Sigmoid colon (tissue), 7 donors: ENCODE measurements at places on chromosomes 1 and 21. TPM values are rescaled to one million over a fixed set of nuclear protein-coding genes. Genes with fewer than 3 reads are reported as not detected.

DNA sequence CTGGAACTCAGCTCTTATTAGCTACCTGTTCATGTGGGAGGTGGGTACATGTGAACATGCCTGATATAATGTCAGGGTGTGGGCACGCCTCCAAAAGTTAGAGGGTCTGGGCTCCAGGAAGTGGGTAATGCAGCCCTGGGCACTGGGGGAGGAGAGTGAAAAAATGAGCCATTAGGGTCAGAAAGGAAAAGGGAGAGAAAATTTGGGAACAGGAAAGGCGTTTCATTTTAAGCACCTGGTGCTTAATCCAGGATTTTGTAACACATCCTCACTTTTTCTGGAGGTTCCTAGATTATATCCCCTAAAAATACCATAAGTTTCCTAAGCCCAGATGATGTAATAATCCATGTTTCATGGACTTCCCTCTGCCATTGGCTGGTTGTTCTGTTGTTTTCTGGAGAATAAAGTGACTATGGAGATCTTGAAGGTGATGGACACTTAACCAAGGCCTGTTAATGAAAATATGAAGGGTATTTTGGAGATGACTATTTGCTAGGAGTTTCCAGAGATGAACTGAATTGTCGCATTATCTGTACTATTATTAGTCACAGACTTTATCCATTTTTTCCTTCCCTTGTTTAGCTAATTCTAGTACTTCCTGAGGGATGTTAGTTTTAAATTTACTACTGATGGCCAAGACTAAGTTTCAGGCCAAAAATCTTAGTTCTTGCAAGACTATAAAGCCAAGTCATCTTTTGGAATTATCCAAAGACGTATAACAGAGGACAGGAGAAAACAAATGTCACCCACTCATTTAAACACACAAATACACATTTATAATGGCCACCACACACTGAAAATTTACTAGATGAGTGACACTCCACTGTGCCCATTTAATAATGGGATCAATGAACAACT, 24.4 kb upstream of the TARBP1 start:
- no peaks in the 10 kb centered on the region for H3K27me3 ChIP-seq
- peaks cover 25% of the 10 kb centered on the region for H3K4me1 ChIP-seq
- no peak overlapping the region for H3K4me3 ChIP-seq
- no peaks in the 10 kb centered on the region for H3K36me3 ChIP-seq
- H3K27ac ChIP-seq: peak overlapping the region; percentile 72

DNA sequence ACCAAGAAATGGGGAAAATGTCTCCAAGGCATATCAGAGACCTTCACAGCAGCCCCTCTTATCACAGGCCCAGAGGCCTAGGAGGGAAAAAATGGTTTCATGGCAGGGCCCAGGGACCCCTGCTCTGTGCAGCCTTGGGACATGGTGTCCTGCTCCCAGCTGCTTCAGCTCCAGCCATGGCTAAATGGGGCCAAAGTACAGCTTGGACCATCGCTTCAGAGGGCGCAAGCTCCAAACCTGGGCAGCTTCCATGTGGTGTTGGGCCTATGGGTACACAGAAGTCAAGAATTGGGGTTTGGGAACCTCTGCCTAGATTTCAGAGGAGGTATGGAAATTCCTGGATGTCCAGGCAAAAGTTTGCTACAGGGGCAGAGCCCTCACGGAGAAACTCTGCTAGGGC, 282.4 kb upstream of the BEND5 start:
- H3K4me1 ChIP-seq: no peaks in the 10 kb centered on the region
- H3K4me3 ChIP-seq: no peak overlapping the region
- no peaks in the 10 kb centered on the region for H3K27me3 ChIP-seq
- H3K36me3 ChIP-seq: no peaks in the 10 kb centered on the region
- DNase-seq: no peak
- no peak overlapping the region for H3K27ac ChIP-seq

- H3K27me3 ChIP-seq: no peaks in the 10 kb centered on the region
- DNase-seq: no peak
- H3K4me3 ChIP-seq: no peak overlapping the region
- no peaks in the 10 kb centered on the region for H3K36me3 ChIP-seq
- H3K27ac ChIP-seq: no peak overlapping the region
- H3K4me1 ChIP-seq: no peaks in the 10 kb centered on the region
Observed at GRCh38 chr1:198042168-198042567, 114.6 kb upstream of the NEK7 start.

Gene MR1
- total RNA-seq: 11.5 TPM

DNA sequence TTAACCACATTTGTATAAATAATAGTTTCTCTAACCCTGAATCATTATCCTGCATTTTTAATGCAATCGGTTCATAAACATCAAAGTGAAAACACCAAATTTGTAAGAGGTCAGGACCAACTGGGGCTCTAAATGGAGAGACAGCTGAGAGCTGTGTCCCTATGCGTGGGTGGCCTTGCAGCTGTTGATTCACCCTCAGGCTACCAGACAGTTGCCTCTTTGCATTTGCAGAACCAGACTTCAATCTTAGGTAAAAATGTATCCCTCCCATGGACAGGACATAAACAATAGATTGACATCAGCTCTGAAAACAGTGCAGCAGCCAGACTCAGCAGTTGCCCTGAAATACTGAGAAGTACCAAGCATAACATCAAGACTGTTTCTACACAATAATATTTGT, 8.8 kb upstream of the TGFB2 start:
- no peak for DNase-seq
- H3K36me3 ChIP-seq: no peaks in the 10 kb centered on the region
- H3K27me3 ChIP-seq: no peaks in the 10 kb centered on the region
- no peaks in the 10 kb centered on the region for H3K4me1 ChIP-seq
- H3K27ac ChIP-seq: no peak overlapping the region

- H3K4me1 ChIP-seq: no peaks in the 10 kb centered on the region
- no peak for DNase-seq
Observed at GRCh38 chr1:226048886-226049285, 13.6 kb upstream of the H3-3A start.

GRCh38 chr1:200869753-200870391, 2.9 kb upstream of the GPR25 start:
- peak; percentile 46 for DNase-seq
- no peak overlapping the region for H3K27ac ChIP-seq
- no peak overlapping the region for H3K4me3 ChIP-seq
- no peaks in the 10 kb centered on the region for H3K4me1 ChIP-seq

Gene KCNJ6
- total RNA-seq: under 0.01 TPM

DNA sequence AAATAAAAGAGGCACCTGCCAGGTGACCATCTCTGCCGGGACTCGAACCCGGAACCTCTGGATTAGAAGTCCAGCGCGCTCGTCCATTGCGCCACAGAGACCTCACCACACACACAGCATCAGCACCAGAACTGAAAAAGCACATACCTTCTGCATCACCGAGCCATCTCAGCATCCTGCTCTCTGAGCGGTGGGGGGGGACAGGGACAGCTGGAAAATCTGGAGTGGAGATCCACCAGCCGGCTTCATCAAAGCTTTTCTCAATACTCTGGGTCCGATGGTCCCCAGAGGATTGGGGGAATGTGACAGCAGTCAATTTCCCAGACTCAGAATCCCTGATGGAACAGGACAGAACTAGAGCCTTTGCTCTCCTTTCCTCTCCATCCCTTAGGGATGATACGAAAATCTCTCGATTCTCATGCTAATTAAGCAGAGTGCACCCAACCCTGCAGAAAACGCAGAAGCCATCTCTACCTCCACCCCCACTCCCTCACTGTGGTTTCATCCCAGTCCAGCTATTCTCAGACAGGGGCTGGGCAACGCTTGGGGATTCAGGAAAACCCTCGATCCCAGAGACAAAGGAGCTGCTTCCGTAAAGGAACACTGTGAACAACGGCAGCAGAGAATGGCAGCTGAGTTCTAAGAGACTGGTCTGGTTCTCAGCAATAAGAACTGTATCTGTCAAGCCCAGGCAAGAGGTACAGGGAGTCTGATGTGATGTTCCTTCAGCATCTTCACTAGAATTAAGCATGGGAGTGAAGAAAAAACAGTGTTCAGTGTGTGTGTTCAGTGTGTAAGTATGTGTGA, 29.6 kb upstream of the CADM3 start:
- no peaks in the 10 kb centered on the region for H3K4me1 ChIP-seq
- H3K27ac ChIP-seq: no peak overlapping the region
- no peak overlapping the region for H3K4me3 ChIP-seq
- no peaks in the 10 kb centered on the region for H3K36me3 ChIP-seq
- peaks cover 16% of the 10 kb centered on the region for H3K27me3 ChIP-seq

Gene ZBTB7B
- total RNA-seq: 28.3 TPM

DNA sequence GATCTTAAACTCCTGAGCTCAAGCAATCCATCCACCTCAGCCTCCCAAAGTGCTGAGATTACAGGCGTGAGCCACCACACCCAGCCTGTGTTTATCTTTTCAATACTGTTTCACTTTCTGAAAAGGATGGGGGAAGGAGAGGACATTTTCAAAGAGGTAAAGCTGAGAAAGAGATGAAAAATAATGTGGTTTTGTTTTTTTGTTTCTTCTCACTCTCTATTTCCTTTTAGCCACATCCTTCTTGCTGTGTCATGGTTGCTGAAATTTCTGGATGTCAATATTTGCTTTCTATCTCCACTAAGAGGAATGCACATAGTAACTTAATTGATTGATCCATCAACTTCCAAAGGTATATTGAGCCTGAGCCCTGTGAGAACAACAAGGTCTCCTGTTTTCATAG, 6.4 kb upstream of the C1orf21 start:
- H3K36me3 ChIP-seq: no peaks in the 10 kb centered on the region
- no peak for DNase-seq
- H3K4me3 ChIP-seq: no peak overlapping the region
- no peaks in the 10 kb centered on the region for H3K27me3 ChIP-seq
- no peaks in the 10 kb centered on the region for H3K4me1 ChIP-seq
- H3K27ac ChIP-seq: no peak overlapping the region

Gene RGS8
- not detected for total RNA-seq

GRCh38 chr1:226984521-226985238, 44.6 kb downstream of the COQ8A start:
- no peaks in the 10 kb centered on the region for H3K27me3 ChIP-seq
- peak overlapping the region; percentile 9 for H3K27ac ChIP-seq
- no peak overlapping the region for H3K4me3 ChIP-seq
- peaks cover 28% of the 10 kb centered on the region for H3K4me1 ChIP-seq

- no peaks in the 10 kb centered on the region for H3K27me3 ChIP-seq
- no peak overlapping the region for H3K27ac ChIP-seq
- H3K4me1 ChIP-seq: peaks cover 51% of the 10 kb centered on the region
- no peak for DNase-seq
- H3K36me3 ChIP-seq: no peaks in the 10 kb centered on the region
- no peak overlapping the region for H3K4me3 ChIP-seq
Observed at GRCh38 chr1:51691920-51692319, 75.0 kb downstream of the OSBPL9 start.

Gene FCRL6
- total RNA-seq: not detected

Gene CFHR3
- total RNA-seq: 0.36 TPM

GRCh38 chr1:7733276-7733675, 37.8 kb upstream of the VAMP3 start:
- no peaks in the 10 kb centered on the region for H3K4me1 ChIP-seq
- H3K4me3 ChIP-seq: no peak overlapping the region
- H3K27me3 ChIP-seq: no peaks in the 10 kb centered on the region
- H3K27ac ChIP-seq: no peak overlapping the region

Gene TFAP2E
- total RNA-seq: 1.2 TPM

Gene OR10J1
- not detected for total RNA-seq

- no peaks in the 10 kb centered on the region for H3K27me3 ChIP-seq
- peak; percentile 63 for DNase-seq
- H3K36me3 ChIP-seq: peaks cover 61% of the 10 kb centered on the region
Observed at GRCh38 chr21:46112725-46113215, 14.9 kb downstream of the COL6A2 start.

DNA sequence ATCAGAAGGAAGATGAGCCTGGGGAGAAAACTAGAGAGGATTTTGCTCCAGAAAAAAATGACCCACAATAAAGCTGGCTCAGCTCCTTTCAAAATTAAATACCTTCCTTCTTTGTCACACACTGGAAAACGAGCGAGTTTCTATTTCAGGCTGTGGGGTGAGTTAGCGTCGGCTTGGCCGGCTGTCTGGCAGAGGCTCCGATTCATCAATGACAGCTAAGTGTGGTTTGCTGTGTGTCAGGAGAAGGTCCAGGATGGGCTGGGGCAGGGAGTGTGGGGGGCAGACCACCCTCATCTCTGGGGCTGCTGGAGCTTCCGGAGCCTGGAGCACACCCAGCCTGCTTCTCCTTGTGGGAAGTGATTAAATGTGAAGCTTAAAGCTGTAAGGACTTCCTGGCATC, 120.2 kb downstream of the ETS2 start:
- no peak overlapping the region for H3K4me3 ChIP-seq
- peak; percentile 91 for DNase-seq
- no peaks in the 10 kb centered on the region for H3K36me3 ChIP-seq

DNA sequence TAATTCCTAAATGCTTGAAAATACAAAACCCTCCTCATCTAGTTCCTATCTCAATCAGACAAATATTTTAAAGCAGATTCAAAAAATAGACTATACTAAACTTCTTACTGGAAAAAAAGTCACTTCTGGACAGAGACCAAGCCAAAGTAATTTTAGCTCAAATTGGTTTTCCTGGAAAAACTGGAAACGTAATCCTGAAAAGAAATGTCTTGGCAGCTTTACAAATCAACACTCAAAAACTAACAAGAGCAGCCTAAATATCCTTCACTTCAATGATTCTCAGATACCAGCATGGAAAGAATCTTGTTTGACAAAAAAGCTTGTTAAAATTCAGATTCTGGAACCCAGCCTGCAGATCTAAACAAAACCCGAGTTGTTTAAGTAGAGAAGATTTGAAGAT, 9.1 kb upstream of the GPR88 start:
- H3K4me1 ChIP-seq: peaks cover 5% of the 10 kb centered on the region
- peak overlapping the region; percentile 42 for H3K27ac ChIP-seq
- H3K27me3 ChIP-seq: no peaks in the 10 kb centered on the region
- no peak for DNase-seq

DNA sequence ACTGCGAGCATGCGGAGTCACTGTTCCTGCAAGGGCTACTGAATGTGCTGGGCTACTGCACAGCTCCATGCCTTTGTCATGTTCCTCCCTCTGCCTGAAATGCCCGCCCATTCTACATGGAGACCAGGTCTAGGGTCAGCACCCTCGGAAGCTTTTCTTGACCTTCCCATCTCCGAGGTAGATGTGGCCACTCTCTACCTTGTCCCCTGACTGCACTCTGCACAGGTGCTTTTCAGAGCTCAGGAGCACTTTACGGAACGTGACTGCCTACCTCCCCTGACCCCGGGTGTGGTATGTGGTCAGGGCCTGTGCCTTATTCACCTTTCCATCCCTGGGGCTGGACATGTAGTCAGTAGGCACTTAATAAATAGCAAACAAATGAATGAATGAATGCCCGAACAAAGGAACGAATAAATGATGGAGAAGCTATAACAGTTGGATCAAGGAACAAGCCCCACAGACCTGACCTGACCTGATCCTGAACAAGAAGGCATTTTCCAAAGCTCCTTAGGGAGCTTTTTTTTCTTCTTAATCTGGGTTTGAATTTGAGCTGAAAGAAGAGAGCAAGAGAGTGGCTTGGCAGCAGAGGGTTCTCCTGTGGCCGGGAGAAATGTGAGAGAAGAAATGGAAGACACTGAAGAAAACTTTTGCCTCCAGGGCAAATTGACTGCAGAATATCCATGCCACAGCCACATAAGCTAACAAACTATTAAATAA, 7.9 kb downstream of the RD3 start:
- H3K27me3 ChIP-seq: peaks cover 26% of the 10 kb centered on the region
- H3K4me1 ChIP-seq: no peaks in the 10 kb centered on the region
- H3K27ac ChIP-seq: no peak overlapping the region

Gene OR2T33
- not detected for total RNA-seq

Gene RAP1GAP
- total RNA-seq: not detected

Gene FAM167B
- 0.71 TPM for total RNA-seq

Gene NT5C1A
- total RNA-seq: not detected
